Mucosa of gallbladder (tissue), 1 donor: ENCODE measurements at places on chromosomes 11 and 22. TPM values are rescaled to one million over a fixed set of nuclear protein-coding genes. Genes with fewer than 3 reads are reported as not detected.

GRCh38 chr11:35066783-35067423 is 72.1 kb upstream of the CD44 start:
- no peak for DNase-seq

DNA sequence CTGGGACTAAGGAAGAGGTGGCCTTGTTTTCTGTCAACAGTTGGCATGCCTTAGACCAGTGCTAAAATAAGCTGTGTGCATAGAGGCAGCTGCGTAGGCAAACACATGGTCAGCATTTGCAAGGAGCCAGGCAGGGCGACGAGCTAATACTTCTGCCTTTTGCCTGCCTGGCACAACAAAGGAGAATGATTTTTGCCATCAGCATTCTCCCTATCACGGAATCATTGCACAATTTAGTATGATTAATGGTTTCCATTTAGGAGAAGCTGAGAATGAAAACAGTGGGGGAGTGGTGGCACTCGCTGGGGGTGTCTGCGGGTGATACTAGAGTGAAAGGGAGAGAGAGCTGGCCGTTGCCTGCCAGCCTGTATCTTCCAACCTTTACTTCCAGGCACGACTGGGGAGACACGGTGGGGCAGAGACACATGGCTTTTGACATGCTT is 336.0 kb downstream of the CADM1 start:
- DNase-seq: no peak

SLC22A25 gene
- total RNA-seq: 2.0 TPM

DNA sequence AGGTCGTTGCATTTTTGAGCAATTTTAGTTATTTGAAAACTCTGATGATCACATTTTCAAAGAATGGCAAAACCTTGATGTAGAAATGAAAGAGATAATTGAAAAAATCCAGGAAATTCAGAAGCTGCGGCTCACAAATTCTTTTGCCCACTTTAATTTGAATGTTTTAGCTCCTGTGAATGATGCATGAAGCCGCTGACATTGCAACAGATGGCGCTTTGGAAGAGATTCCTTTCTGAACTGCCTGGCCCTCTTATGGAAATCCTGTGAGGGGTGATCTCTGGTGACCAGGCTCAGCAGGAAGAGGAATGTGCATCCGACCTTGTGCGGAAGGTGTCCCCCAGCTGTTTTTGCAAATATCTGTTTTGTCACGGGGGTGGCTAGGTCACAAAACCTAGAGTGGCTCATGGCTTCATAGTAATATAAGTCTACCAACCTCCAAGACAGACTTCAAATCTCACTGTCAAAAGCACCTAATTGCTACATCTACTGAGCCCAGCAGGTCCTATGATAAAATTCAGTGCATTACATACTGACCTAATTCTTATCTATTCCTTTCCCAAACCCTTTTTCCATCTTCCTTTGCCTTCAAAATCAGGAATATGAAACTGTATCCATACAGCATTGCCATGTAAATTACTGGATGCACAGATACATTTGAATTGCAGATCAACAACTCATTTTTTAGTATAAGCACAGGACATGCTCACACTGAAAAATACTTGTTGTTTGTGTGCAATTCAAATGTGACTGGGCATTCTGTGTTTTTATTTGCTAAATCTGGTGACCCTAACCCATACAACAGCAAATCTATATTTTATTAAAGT is 412.7 kb downstream of the ETS1 start:
- DNase-seq: no peak
